ENCODE measurements at places on chromosomes 5 and 9.

DNA sequence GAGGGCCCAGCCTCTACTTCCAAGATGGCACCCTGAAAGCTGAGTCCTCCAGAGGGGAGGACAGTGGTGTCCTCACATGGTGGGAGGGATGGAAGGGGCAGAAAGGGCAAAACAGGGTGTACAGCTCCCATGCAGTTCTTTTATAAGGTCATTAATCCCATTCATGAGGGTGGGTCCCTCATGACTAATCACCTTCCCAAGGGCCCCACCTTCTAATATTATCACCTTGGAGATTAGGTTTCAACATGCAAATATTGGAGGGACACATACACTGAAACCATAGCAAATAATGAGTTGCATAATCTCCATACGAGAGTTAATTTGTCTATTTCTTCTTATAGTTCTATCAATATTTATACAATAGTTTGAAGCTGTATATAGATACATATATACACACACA, 5.8 kb upstream of the ZBTB43 start:
- no peak for DNase-seq

DNA sequence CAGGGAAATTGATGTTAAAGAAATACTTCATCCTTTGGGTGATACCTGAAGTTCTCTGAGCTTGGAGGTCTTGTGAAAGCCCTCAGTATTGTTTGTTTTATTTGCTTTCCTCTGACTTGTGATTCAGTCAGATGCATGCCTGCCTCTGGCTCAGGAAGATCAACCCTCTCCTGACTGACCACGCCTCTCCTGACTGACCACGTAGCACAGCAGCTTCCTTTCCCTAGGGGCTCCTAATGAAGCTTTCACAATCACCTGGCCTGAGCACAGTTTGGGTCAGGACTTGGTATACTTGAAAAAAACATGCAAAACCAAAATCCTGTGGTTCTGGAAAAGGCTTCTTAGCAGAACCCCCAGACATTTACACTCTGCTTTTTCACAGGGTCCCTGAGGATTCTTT, 3.8 kb downstream of the TGFBI start:
- DNase-seq, result no peak

DNA sequence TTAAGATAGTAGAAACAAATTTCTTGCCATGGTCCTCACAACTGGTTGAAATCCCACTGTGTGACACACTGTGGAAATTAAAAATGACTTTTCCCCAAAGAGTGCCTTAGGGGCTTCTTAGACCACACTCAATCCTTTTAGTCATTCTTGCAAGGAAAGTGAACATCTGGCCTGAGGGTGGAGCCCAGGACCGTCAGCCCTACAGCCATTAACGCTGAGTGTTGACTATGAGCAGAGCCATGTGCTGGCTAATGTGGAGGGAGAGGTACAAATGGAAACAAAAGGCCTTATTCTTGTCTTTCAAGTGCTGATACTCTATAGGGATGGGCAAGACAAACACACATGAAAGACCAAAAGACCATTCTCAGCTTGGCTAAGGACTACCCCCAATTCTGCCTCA, 456.5 kb downstream of the ZSWIM6 start:
- no peak for DNase-seq

GRCh38 chr9:114532561-114533237, 27.4 kb upstream of the WHRN start:
- DNase-seq, result no peak

GRCh38 chr5:109694451-109694891, 4.7 kb downstream of the MAN2A1 start:
- DNase-seq, result no peak

- DNase-seq, result no peak
Measured at GRCh38 chr5:152864991-152865390, 459.9 kb upstream of the NMUR2 start.

DNA sequence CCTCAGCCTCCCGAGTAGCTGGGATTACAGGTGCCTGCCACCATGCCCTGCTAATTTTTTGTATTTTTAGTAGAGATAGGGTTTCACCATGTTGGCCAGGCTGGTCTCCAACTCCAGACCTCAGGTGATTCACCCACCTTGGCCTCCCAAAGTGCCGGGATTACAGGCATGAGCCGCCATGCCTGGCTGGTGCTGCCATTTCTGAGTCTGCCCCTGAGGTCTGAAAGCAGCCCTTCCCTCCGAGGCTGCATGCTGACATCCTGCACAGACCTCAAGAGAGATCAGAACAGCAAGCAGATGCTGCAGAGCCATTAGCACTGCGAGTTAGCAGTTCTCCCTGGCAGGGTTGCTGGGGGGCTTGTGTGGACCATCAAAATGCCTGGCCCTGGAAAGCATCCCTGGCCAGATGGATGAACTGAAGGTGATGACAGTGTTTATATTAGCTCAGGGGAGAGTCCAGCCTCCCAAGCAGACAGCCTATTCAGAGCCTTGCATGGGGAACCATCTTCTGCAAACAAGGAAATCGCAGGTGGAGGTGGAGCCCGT, 176.5 kb upstream of the PANK3 start:
- no peak for DNase-seq
